ENCODE measurements at places on chromosomes 3 and 15.

DNA sequence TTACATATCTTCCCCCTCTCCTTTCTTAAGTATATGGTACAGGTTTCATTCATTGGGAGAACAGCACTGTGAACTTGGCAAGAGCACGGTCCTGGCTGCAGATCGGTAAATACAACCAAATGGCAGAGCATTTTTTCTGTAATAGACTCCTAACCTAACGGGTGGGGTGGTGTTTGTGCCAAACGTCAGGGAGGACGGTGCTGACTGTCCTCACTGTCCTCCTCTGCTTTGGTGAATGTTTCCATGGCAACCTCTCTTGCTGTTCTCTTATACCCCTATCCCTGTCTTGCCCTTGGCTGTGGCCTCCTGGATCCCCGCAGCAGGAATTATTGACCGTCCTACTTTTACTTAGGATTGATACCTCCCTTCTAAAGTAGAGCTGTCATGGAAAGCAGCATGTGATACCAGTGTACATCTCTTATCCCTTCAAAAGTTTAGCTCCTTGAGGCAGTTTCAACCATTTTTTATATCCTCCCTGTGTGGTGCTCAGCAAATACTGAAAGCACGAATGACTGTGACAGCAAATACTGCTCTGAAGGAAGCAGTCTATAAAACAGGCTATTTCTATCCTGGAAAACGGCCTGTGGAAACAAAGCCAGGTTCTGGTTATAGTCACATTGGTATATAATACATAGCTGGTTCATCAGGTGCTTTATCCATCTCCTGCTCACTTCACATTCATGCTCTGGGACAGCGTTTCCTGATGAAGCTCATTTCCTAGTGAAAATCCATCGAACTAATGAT lies 275.4 kb upstream of the C2CD4B start:
- DNase-seq: no peak

DNA sequence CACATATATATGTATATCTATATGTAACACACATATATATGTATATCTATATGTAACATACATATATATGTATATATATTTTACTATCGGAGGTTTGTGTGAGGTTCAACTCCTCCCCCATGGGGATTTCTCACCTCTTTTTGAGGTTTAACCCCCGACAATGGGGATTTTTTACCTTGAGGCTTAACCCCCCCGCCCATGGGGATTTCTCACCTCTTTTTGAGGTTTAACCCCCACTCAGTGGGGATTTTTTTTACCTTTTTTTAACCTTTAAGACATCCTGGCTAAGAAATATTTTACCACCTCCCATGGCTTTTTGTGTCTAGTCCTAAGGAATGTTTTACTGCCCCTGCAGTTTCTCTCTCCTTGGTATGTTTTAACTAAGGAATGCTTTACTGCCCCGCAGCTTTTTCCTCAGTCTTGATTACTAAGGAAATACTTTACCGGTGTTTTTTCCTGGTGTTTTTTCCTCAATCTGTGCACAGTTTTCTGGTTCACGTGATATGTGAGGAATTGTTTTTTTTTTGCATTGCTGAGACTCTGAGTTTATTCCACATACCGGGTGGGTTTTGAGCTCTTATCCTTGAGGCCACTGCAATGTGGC lies 185.2 kb downstream of the KLF13 start:
- no peak for DNase-seq

GRCh38 chr15:93294066-93294465 lies 205.1 kb upstream of the RGMA start:
- no peak for DNase-seq

GRCh38 chr3:185279587-185280138 lies 25.8 kb upstream of the EHHADH start:
- DNase-seq: no peak

GRCh38 chr3:72907131-72907711 lies 19.4 kb downstream of the GXYLT2 start:
- no peak for DNase-seq

DNA sequence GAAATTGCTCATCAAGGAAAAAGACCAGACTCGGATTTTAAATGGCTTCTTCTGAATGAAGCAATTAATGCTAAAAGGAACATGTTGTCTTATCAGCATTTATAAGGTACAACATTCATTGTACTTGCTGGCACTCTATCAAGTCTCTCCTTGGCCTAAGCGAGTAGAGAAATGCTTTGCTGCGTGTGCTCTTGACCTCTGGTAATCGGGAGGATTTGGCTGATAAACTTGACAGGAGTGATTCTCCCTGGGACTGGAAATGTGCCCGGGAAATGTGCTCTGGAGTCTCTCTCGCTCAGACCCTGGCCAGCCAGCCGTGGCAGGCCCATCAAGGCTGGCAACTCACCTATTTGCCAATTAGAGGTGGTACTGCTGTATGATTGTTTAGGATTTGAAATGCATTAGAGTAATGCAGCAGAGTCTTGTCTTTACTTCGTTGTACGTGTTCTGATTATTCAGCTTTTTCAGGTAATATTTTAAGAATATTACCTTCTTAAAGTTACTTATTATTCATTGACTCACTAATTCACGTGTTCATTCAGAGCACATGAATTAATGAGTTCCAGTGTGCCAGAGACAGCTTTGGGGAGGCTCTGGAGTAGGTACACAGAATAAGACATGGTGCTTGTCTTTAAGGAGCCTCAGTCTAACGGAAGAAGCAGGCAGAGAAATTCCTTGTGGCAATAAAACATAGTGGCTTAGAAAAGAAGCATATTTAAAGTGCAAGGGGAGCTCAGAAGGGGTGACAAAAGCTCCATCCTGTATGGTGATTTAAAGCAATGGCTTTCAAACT lies 48.0 kb upstream of the TPRG1 start:
- DNase-seq: no peak

- no peak for DNase-seq
Observed at GRCh38 chr15:94761574-94761973, 530.2 kb downstream of the MCTP2 start.

GRCh38 chr15:82105451-82106215 lies 59.8 kb upstream of the MEX3B start:
- no peak for DNase-seq

GRCh38 chr15:20643024-20643770 lies 101.6 kb upstream of the GOLGA6L6 start:
- DNase-seq: no peak

GRCh38 chr3:125219261-125219701 lies 6.7 kb upstream of the SLC12A8 start:
- DNase-seq: no peak

DNA sequence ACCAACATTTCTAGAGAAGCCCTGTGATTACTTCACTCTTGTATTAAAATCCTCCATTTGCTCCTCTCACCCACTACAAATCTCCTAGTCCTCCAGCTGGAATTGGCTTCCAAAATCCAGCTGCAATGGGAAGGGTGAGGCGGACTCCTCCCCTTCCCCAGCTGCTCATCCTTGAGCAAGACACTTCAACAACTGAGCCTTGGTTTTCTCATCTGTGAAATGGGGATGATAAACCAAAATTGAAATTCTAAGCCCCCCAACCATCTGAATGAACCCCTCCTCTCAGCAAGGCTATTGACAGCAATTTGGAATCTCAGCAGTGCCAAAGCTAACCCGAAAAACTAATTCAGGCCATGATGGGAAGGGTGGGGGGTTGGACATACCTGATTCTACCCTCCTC lies 9.4 kb downstream of the FAM174B start:
- DNase-seq: no peak

- DNase-seq: no peak
Observed at GRCh38 chr15:79004336-79004735, 59.5 kb upstream of the CTSH start.

GRCh38 chr3:115704661-115705338 lies 81.5 kb downstream of the GAP43 start:
- no peak for DNase-seq

GRCh38 chr3:57961177-57961827 lies 46.9 kb upstream of the FLNB start:
- DNase-seq: no peak

GRCh38 chr3:58090351-58090750 lies 82.1 kb downstream of the FLNB start:
- no peak for DNase-seq

DNA sequence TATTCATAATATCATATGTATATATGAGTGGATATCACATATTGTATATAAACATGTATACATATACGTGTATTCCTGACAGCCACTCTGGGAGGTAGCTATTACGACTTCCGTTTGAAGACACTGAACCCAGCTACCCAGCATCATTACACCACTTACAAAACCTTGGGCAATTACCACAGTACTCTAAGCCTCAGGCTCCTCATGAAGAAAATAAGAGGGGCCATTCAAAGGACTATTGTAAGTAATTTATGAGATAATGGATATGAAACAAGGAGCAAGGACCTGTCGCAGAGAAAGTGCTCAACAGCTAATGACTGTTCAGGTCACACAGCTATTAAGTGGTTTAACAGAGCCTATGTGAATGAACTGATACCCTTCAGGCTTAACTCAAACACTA lies 52.4 kb downstream of the KCNMB2 start:
- no peak for DNase-seq

Data from colonic mucosa (tissue), 4 donors.